Putamen (tissue), 1 donor: ENCODE measurements at places on chromosomes 7 and 10.

DNA sequence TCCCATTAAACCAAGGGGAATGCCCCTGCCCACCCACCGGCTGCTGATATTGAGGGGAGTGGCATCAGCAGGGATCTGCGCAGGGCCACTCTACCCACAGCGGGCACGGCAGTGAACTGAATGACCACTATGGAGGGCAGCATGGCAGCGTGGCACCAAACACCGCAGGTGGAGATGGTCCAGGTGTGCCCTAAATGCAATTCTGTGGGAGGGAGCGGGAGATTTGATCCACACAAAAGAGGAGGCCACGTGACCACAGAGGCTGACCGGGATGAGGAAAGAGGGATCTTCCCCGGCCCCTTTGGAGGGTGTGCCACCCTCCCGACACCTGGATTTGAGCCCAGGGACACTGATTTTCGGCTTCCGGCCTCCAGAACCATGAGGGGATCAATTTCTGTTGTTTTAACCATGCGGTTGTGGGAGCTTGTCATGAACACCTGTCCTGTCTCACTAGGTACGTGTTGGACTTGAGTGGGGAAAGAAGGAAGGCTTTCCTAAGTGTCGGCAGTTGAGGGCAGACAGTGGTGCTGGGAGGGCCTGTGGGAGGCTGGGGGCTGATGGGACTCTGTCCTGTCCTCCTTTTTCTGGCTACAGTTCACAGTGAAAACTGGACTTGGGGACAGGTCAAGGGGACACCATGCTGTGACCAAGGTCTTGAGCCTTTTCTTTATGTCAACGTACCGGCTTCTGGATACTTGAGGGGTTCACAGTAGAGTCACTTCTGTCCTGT, 66.1 kb downstream of the CFAP46 start:
- DNase-seq, result no peak

DNA sequence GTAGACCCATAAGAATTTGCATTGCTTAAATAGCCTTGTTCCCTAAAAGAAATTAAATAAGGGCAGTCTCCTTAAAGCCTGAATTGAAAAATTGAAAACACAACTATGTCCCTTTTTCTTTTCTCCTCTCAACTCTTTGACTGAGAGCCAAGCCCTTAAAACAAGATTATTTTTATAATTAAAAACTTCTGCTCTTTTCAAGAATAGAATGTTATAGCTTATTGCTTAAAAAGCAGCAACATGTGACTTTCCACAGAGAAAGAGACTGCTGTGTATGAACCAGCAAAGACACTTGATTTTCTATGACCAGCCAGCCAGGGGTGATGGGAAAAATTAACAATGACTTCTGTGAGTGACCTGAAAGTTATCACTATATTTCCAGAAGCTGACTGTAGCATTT, 295.2 kb upstream of the CELF2 start:
- no peak for DNase-seq

GRCh38 chr7:69090936-69091335, 507.3 kb upstream of the AUTS2 start:
- DNase-seq, result no peak

DNA sequence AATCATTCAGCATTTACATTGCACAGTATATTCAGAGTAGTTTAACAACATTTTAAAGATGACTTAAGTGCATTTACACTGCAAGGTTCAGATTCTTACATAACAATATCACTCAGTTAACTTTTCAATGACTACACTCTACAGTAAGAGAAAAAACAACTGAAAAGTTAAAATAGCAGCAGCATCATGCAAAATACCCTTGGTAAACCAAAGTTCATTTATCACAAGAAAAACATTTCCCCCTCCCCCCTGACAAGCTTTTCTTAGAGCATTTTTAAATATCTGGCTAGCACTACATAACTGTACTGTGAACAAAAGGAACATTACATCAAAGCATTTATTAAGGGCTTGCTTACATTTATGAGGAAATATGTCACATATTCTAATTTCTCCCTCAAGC, 179.5 kb upstream of the HGF start:
- no peak for DNase-seq

DNA sequence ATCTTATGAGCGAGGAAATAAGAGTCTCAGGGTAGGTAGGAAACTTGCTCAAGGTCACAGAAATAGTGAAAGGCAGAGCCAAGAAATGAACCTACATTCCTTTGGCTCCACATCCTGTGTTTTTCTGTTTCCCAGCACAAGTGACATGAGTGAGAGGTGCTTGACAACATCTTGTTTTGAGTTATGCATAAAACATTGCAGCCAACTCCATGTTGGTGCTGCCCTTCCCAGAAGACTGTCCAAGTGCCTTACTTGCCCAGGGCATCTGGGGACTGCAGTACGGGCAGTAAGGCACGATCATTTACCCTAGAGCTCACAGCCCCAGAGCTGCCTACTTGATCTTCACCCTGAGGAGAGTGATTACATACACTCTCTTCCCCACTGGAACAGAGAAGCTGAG, 148.8 kb downstream of the NOC3L start:
- DNase-seq, result no peak

DNA sequence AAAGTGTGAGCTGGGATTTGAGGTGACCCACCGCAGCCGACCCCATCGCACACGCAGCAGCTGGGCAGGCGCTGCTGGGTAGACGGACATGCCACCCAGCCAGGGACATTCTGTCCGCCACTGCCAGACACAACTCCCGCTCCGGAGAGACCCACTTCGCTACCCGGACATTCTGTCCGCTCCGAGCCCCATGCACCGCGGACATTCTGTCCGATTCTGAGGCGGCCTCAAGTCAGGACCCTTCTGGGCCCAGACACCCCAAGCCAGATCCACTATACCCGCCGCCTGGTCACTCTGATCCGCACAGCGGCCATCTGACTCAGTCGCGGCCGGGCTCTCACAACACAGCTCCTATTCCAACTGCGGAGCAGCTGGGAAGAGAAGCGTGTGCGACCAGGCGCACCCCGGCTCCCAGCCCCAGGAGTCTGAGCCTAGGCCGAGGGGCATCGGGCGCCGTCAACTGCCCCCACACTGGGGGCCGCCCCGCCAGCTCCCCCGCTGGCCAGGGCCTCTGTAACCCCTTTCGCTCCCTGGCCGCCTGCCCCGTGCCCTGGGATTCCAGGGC, 763 bp downstream of the PITX3 start:
- no peak for DNase-seq

DNA sequence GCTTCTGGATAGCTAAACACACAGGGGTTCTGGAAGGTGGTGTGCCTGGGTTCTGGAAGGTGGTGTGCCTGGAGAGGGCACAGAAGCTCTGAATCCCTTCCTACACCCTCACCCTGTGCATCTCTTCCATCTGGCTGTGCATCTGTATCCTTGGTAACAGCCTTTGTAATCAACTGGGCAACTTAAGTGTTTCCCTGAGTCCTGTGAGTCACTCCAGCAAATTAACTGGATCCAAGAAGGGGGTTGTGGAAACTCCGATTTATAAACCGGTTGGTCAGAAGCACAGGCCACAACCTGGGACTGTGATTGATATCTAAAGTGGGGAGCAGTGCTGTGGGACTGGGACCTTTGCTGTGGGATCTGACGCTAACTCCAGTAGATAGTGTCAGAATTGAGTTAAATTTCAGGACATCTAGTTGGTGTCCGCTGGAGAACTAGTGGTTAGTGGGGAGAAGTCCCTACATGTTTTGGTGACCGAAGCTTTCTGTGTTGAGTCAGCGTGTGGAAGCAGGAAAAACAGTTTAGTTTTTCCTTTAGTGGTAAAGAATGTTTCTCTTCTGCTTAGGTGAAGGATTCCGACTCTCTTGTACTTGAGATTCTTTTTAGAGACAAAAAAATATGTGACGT, 228.1 kb downstream of the BMPER start:
- DNase-seq, result no peak

DNA sequence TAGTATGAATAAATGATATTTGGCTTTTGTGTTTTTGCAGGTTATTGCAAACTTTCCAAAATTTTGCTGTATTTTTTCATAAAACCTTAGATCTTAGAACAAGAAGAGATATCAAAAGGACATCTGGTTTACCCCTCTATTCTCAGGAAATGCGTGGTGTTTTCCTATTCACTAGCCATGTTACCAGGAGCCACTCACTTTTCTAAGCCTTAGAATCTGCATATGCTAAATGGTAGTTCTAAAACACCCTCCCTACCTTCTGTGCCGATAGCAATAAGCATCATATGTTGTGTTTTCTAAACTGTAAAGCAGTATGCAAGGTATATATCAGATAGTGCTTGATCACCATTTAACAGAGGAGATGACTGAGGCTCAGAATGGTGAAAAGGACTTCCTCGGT, 715.0 kb upstream of the CELF2 start:
- DNase-seq, result no peak

DNA sequence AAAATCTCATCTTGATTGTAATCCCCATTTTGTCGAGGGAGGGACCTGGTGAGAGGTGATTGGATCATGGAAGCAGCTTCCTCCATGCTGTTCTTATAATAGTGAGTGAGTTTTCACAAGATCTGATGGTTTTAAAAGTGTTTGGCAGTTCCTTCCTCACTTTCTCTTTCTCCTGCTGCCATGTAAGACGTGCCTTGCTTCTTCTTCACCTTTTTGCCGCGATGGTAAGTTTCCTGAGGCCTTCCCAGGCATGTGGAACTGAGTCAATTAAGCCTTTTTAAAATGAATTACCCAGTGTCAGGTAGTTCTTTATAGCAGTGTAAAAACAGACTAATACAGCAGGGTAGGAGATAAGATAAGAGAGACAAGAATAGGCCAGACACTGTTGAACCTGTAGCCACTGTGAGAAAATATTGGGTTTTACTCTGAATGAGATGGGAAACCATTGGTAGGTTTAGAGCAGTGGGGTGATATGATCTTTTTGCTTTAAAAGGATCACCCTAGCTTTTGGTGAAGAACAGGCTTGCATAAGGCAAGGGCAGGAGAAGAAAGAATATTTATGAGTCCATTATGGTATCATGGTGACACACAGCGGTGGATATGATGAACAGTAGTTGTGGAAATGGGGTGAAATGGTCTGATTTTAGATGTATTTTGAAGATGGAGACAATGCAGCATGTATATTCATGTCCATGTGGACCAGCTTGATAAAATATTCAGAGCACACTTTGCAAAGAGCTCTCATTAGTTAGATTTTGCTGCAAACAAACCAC, 11.5 kb downstream of the OR6B1 start:
- no peak for DNase-seq

DNA sequence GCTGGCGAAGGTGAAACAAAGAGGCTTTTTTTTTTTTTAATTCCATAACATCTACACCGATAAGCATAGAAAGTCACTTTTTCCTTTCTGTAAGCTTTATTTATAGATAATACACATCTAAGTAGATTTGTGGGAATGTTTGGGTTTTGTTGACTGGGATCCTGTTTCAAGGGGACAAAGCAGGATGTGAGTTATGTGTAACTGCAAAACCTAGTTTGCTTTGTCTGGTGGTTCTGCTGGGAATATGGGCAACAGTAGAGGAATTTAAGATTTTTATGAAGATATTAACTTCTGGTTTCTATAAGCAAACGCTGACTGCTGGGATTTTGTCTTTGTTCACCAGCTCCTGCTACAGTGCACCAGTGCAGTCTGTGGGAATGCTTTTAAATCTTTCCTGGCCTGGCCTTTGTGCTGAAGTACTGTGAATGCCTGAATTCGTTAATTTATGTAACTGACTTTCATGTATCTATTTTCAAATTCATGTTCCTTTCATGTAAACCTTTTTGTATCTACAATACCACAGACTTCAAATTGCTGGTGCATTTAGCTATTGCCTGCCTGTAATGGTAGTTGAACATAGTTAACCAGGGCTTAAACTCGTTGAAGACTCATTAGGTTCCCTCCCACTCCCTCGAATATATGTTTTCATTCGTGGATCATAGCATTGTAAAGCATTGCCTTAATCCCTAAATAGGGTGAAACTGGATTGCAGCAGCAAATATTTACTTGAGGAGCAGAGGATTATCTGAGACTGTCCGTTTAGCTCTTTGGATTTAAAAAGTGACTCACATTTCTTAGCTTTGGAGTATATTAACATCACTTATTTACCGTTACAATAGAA, 1.5 kb downstream of the KLHL7 start:
- no peak for DNase-seq

DNA sequence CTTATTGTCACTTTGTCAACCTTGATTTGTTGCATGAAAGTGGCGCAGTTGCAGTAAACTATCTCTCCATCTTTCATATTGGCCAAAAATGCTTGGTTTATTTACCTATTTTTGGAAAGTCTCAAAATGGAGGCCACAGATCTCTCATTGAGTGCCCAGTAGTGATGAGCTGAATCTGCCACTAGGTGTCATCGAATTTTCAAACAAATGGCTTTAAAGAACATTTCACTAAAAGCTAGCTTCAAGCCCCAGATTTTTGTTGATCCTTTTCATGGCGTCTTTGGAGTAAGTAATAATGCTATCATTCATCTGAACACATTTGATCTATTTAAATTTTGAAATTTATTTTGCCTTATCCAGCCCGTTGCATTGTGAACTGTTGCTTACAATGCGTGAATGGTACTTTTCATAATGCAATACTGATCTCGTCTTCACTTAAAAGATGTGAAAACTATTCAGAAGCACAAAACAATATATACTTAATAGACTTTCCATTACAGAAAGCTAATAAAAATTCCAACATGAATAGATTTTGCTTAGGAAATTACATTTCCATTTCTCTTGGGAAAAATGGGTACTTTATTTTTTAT, 236.2 kb downstream of the DNAJB9 start:
- no peak for DNase-seq

- no peak for DNase-seq
Observed at GRCh38 chr7:41030673-41031072, 672.2 kb downstream of the INHBA start.

DNA sequence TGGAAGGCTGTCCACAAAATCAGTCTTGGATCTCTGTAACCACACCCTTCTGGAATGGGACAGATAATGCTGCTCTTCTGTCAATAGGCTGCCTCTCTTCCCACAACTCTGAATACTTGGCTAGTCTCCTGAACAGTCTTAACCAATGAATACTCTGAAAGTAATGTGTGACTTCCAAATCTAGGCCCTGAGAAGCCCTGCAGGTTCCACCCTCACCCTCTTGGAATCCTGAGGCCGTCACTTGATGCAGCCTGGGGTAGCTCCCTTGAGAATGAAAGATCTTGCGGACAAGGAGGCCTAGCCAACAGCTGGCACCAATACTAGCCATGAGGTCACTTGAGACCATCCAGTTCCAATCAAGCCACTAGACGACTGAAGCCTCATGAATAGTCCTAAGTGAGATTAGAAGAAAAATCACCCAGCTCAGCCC, 109.2 kb downstream of the ARHGAP12 start:
- DNase-seq, result no peak

- no peak for DNase-seq
Observed at GRCh38 chr7:50661345-50662040, 96.3 kb upstream of the DDC start.

DNA sequence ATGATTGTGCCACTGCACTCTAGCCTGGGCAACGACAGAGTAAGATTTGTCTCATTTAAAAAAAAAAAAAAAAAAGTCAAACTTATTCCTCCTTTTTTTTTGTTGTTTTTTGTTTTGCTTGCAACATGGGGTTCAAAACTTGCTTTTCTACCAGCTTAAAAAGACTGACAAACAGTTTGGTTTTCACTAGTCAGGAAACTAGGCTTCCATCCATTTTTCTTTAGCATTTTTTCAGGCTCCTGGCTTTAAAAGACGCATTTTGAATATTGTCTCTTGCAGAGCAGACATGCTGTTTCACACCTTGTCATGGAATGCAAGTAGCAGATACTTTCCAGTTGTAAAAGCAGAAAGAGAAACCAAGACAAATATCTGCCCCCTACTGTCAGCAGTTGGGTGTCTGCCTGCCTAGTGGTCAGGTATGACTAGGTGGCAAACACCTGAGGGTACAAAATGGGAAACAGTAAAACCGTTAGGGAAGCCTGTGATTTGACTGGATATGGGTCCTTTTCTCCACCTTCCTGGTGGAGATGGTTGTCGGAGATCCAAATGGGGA, 139.9 kb downstream of the CCDC71L start:
- no peak for DNase-seq

GRCh38 chr7:99594948-99595745, 2.9 kb upstream of the TMEM225B start:
- no peak for DNase-seq
